Myocyte (in vitro differentiated cells): ENCODE measurements at places on chromosomes 11 and 22. TPM values are rescaled to one million over a fixed set of nuclear protein-coding genes. Genes with fewer than 3 reads are reported as not detected.

IGSF9B gene
- total RNA-seq = 0.24 TPM in 1 of 2 replicates, not detected in the other

UBQLN3 gene
- total RNA-seq = 0.05 and 0.16 TPM in 2 replicates

C1QTNF5 gene
- 71.5 and 72.1 TPM in 2 replicates for total RNA-seq

B3GAT1 gene
- total RNA-seq = not detected in 2 replicates

DDI1 gene
- not detected in 2 replicates for total RNA-seq

- DNase-seq = no peak
Measured at GRCh38 chr22:49099496-49100124, 728.1 kb downstream of the BRD1 start.

DNA sequence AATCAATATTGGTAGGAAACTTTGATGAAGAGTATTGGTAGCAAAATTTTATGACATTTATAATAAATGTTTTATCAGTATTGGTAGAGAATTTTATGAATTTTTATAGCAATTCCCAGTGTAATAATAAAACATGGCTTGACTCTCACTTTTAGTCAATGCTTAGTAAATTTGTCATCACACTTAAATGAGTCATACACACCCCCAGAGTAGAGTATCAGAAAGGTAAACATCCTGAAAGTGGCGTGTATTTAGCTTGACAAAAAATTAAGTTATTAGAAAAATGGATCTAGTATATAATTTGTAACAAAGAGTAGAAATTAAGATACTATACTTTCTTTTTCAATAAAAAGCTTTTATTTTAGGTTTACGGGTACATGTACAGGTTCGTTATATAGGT lies 2.6 kb downstream of the MS4A3 start:
- no peak for DNase-seq

GRCh38 chr11:93591247-93591898 lies 48.2 kb upstream of the SMCO4 start:
- no peak for DNase-seq

DNA sequence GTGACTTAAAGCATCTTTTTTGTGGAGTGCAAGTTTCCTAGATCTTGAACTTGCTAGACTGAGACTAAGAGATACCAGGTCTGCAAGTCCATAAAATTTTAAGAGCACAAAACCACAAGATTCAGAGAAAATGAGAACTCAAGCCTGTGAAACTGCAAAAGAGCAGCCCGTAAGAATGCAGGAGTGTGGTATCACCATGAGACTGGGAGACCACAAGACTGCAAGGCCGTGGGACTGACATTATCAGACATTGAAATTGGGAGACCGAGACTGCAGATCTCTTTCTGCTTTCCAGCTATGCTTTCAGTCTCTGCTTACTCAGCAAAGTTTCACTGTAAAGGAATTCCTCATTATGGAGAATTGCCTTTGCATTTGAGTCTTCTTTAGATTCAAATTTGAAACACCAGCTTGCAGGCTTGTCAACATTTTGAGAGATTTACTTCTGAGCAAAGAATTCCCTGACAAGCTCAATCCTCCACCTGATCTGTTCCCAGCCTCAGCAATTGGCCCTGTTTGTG lies 621.2 kb downstream of the KCNA4 start:
- DNase-seq = peak; percentile 2

DNA sequence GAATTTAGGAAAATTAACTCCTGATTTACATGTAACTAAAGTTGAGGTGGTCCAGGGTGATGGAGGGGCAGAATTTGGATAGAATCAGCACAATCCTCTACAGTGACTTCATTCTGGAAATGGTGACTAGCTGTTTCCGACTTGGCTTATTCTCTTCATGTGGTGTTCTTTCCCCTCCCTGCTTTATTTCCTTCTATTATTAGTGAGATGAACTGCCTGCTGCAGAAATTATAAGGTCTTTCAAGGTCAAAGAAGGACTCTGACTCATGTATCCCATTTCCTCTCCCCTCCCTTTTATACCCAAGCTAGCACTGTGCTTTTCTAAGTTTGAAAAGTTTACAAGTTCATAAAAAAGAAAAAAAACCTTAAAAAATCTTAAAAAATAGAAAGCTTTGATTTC lies 12.2 kb upstream of the MRPL17 start:
- peak; percentile 77 for DNase-seq

DNA sequence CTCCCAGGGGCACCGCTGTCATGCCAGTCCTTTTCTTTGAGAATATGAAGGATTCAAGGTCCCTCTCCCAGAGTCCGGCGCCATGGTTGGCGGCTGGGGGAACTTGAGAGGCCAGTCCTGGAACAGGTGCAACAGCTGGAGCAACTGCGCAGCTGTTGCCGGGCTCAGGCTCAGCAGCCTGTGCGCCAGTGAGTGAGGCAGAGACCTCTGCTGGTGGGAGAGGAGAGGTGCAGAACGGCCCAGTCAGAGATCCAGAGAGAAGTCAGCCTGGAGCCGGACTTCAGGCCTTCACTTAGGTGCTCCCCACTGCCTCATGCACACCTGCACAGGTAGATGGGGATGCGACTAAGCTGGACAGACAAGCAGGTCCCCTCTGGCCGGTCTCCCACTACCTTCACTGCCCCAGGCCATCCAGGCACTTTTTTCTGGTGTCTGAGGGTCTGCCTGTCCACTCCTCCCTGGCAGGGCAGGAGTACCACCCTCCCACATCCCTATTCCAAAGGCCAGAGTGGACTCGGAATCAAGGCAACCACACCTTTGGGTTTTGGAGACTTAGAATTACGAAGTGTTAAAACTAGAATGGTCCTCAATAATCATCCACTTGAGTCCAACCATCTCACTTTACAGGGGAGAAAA lies 4.6 kb downstream of the CHRDL2 start:
- peak; percentile 94 for DNase-seq

GRCh38 chr11:75510004-75510722 lies 15.6 kb downstream of the GDPD5 start:
- no peak for DNase-seq
